ENCODE measurements at places on chromosomes 16 and 17.

- DNase-seq: no peak
Measured at GRCh38 chr16:71635632-71636031, 9.6 kb downstream of the MARVELD3 start.

DNA sequence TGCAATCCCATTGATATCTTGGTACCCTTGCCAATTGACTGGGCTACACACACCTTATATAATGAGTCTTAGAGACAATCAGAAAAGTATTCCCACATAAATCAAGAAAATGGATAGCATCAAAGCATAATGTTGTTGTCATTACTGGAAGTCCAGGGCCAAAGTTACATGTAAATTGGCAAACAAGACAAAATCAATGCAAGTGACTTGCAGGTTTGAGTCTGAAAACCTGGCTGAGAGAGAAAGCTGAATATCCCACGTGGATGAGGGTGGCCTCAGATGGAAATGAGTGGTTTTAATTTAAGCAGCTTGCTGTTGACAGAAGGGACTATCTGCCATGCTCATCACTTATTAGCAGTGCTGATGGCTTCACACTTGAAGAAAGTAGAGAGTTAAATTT, 324.0 kb upstream of the MON1B start:
- DNase-seq: no peak

DNA sequence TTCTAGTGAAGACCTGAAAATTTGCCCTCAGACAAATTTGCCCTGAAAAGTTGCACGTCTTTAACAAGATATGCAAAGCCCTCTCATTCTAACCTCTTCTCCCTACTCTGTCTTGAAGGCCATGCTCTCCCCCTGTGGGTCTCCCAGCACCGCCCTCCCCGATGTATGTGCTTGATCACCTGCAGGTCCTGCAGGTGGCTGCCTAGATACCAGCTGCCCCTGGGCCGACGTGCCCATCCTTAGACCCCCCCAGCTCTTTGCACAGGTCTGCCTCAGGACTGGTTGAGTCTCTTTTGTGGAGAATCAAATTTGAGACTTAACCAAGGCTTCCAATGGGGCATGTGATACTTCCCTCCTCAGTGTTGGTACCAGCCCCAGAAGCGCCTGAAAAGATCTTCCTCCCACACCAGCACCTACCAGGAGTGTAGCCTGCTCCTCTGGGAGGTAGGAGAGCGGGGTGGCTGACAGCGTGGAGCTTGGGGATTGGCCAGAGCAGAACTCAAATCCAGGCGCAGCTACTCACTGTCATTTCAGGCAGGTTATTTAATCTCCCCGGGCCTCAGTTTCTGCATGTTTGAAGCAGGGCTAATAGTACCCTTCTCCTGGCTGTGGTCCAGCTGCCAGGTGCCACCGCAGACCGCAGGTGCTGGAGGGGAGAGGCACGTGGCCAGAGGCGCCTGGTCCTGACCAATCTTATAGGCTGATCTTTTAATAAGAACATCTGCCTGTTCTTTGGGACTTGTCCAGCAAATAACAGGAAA, 4.5 kb upstream of the MRPL38 start:
- no peak for DNase-seq

- DNase-seq: no peak
Measured at GRCh38 chr16:63230421-63231040, 1194.3 kb upstream of the CDH8 start.

DNA sequence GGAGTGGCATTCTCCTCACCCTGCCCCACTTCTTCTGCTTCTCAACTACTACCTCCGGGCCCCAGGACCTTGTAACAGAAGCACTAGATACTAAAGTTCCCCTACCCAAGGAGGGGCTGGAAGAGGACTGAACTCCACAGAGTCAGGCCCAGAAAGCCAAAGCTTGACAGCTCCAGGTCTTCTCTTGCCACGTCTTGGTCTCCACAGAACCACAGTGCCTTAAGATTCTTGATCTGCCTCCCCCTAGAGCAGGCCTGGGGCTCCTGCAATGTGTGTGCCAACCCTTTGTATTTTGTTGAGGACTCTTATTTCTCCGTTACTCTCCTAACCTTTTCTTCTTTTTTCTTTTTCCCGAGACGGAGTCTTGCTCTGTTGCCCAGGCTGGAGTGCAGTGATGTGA, 4.0 kb downstream of the SLC16A13 start:
- no peak for DNase-seq

- DNase-seq: no peak
Measured at GRCh38 chr17:58331815-58332777, 3.5 kb upstream of the TSPOAP1 start.

- no peak for DNase-seq
Measured at GRCh38 chr17:20284570-20285295, 182.6 kb downstream of the LGALS9B start.

GRCh38 chr17:56762988-56763387, 70.7 kb downstream of the C17orf67 start:
- DNase-seq: peak; percentile 46

DNA sequence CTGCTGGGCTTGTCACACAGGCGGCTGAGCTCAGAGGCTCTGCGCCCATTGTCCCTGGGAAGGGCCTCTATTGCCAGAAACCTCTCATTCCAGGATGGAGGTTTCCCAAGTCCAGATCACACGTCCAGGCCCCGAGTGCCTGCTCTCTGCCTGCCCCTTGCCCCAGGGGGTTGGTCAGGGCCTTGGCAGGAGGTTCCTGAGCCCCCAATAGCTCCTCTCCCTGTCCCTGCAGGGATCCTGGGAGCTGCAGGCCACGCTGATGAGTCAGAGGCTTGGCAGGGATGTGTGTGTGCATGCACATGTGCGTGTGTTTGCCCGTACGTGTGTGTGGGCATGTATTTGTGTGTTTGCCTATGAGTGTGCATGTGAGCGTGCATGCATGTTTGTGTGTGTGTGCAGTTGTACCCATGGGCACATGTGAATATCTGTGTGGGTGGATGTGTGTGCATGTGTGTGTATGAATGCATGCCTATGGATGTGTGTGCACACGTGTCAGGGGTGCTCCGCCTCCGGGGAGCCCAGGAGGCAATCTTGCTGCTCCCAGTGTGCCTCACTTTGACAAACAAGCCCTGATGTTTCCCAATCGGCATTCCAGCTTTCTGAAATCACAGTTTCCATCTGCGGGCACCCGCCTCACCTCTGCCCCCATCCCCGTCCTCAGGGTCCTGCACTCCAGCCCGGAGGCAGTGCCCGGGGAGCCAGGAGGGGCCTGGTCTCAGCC, 98.4 kb upstream of the GSE1 start:
- DNase-seq: no peak

DNA sequence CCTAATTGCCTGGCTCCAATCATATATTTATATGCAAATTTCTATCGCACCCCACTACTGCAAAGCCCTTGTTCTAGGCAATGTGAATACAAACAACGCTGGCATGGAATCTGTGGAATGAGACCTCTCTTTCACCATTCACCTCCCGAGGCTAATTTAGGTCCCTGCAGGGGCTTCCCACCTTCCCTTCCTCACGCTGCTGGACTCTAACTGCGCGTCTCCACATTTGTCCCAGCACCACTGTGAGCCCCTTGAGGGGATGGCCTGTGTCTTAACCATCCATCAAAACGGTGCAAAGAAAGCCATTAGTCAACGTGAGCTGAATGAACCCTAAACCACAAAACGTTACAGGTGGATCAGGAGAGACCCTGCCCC, 1.6 kb downstream of the TMEM114 start:
- DNase-seq: no peak

DNA sequence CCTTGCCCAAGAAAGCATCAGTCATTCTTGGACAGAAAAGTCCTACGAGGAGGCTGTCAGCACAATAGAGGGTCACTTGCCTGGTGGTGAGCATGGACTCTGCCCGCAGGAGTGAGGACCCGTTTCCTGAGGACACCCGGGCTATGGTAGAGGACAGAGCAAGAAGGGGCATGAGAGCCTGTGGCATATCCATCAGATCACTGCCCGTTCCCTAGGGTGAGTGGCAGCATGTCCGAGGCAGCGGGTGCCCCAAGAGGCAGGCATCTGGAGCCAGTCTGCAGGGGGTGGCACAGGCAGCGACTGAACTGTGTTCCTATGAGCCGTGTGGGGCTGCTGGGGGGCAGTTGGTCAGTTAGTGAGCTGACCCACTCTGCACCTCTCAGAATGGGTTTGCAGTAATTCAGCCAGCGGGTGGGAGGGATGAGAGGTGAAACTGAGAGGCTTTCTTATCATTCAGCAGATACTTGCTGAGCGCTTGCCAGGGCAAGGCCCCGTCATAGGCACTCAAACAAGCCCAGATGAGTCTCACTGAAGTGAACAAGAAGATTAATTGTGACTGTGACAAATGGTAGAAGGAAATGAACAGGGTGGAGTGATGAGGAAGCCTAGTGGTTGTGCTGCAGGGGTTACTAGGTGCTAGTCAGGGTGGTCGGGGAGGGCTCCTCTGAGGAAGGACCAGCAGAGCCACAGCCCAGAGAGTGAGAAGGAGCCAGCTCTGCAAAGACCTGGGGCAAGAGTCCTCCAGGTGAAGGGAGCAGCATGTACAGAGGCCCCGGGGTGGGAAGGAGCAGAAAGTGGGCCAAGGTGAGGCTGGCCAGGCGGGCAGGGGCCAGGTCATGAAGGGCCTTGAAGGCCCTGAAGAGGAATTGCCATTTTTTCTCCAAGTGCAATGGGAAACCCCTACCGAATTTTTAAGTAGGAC, 87.9 kb downstream of the CLEC16A start:
- DNase-seq: no peak

DNA sequence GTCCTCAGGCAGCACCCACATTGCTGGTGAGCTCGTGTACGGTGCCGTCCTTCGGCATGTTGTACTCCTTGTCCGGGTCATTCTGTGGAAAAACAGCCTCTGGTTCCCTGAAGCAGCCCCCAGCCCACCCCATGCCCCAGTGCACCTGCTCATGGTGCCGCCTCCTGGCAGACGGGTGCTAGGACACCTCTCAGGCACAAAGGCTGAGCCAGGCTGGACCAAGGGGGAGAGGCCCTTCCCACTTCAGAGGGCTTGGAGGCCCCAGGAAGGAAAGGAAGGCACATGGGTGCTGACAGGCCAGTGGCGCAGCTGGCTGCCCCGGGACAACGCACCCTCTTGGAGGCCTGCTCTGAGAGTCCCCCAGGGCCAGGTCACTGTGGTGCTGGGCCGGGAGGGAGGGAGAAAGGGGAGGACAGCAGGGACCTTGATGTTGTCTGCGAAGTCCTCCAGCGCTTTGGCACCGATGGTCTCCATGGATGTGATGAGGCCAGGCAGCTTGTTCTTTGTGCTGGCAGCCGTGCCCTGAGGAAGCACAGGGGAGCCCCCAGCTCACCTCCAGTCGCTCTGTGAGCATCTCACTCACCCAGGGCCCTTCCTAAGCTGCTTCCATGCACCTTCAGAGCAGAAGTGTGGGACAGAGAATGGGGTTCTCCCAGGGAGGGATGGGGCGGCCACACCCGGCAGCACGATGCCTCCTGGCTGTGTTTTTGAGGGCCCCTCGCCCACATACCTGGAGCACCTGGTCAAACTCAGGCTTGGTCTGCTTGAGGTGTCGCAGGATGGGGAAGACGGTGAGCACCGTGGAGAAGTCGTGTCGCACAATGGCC, 9.3 kb downstream of the ZACN start:
- DNase-seq: no peak

DNA sequence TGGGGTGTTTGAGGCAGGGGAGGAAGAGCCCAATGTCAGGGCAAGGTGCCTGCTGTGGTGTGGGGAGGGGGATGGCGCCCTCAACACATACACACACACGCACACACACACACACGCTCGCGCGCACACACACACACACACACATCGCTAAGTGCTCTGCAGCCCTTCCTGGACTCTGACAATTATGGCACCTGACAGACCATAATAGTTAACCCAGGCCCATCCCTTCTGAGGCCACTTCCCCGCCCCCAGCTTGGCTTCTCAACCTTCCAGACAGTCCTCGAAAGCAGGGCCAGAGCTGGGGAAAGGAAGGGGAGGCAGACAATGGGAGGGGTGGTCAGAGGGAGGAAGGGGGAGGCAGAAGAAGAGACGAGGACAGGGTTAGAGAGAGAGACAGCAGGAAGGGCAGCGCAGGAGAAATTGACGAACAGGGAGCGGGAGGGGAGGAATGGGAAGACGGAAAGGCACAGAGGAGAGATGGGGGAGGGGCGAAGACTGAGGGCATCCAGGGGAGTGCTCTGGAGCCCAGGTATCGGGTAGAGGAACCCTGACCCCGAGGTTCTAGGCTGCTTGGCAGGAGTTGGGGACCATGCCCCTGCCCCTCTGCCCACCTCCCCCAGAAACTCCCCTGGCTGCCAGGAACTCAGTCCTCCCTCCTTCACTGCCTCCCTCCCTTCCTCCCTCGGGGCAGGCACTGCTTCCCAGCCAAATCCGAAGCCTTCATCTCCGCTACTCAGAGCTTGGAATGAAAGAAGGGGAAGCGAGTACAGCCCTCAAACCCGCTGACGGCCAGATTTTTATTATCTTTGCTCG, 4.0 kb downstream of the SRCIN1 start:
- DNase-seq: no peak

DNA sequence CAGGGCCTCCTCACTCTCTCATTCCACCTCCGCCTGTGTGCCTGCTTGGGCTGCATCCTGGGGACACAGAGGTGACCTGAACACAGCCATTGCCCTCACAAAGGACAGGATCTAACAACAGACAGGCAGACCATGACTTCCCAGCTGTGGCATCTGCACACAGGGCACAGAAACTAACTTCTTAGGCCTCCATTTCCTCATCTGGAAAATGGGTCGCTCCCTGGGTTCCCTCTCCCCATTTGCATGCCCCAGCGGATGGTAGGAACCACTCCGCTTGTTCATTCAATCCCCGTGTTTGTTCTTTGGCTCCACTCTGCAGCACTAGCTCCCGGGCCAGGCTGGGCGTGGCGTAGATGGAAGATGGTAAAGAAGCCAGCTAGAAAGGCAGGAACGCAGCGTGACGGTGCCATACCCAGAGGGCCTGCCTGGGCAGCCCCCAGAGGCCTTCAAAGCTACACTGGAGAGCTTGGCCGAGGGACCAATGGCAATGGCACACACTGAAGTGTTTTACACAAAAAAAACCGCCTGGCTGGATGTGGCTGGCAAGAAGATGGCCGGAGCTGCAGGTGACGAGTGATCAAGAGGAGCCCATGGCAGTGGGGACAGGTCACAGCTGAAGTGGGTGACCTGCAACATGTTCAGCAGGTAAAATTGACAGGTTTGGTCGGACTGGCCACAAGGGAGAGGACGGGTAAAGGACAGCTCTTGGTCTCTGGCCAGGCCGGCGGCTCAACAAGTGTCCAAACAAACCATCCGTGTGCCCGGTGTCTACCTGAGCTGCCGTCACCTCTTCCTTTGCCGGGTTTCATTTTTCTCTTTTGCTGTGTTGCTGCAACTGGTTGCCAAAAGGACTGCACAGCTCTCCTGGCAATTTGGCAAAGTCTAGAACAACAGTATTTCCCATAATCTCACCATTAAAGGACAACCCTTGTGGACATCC, 66.9 kb downstream of the SOCS1 start:
- no peak for DNase-seq
